ENCODE measurements at places on chromosomes 2 and 18.

DNA sequence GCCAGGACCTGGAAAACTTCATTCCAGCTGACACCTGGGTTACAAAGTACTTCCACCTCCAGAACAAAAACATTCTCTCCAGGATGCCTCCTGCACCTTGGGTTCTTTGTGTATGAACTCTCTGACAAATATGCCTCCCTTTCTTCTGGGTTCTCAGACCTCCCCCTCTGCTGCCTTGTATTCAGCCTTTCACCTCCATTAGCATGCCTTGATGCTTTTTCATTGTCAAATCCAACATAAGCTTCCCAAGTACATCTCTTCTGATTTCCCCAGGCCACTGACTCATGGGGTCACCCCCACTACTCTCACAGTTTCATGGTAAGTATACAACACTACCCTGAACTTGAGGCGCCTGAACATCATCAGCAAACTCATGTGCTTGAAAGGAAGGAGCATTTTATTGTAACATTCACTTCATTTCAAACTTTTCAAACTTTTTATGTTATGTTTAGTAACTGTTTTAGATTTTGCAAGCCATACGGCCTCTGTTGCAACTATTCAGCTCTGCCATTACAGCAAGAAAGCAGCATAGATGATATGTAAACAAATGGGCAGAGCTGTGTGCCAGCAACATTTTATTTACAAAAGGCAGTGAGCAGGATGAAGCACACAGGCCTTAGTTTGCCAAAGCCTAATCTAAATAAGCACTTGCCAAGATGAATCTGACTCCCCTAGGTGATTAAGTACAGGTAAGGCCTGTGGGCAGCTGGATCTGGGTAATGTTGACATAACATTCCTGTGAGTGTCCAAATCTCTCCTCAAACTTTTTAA is 32.5 kb upstream of the MRPS9 start:
- DNase-seq: no peak

GRCh38 chr2:110883406-110883805 is 151.0 kb downstream of the ACOXL start:
- DNase-seq: no peak

- DNase-seq: no peak
Observed at GRCh38 chr2:48696881-48697280, 58.6 kb downstream of the LHCGR start.

DNA sequence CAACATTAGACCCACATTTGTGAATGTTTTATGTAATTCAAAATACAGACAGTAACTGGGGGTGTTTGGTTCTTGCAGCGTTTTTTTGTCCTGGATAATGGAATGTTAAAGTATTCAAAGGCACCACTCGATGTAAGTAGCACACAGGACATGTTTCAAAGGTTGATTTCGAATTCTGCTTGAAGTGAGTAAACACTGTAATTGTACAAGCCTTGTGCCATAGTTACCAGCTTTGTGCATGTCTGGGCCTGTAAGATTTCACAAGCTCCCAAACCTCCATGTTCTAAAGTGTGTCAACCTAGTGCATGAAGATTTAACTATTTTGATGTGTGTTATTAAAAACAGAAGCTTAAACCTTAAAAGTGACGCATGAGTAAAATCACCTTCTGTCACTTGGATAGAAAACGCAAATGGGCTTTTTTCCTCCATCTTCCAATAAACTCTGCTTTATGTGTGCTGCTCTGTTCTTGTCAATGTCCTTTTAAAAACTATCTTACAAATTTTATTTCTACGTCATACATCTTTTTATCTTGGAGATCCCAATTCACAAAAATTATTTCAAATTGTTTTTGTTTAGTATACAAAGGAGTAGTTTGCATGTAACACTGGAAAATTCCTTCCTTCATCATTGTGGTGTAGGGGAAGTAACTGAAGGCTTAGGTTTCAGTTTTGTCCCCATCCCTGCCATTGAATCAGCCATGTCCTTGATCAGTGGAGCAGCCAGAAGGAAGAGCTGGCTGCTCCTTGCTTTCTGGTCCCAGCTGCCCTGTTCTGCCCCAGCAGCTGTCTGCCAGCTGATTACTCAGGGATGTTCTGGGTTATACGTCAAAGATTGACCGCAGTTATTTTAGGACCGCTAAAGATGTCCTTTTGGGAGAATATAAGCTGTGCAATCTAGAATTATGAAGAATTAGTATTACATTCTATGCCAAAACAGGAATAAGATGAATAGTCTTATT is 119.2 kb downstream of the PRKRA start:
- no peak for DNase-seq

GRCh38 chr2:126809340-126809739 is 89.3 kb upstream of the TEX51 start:
- DNase-seq: no peak

- no peak for DNase-seq
Observed at GRCh38 chr18:9597609-9598008, 16.8 kb downstream of the PPP4R1 start.

DNA sequence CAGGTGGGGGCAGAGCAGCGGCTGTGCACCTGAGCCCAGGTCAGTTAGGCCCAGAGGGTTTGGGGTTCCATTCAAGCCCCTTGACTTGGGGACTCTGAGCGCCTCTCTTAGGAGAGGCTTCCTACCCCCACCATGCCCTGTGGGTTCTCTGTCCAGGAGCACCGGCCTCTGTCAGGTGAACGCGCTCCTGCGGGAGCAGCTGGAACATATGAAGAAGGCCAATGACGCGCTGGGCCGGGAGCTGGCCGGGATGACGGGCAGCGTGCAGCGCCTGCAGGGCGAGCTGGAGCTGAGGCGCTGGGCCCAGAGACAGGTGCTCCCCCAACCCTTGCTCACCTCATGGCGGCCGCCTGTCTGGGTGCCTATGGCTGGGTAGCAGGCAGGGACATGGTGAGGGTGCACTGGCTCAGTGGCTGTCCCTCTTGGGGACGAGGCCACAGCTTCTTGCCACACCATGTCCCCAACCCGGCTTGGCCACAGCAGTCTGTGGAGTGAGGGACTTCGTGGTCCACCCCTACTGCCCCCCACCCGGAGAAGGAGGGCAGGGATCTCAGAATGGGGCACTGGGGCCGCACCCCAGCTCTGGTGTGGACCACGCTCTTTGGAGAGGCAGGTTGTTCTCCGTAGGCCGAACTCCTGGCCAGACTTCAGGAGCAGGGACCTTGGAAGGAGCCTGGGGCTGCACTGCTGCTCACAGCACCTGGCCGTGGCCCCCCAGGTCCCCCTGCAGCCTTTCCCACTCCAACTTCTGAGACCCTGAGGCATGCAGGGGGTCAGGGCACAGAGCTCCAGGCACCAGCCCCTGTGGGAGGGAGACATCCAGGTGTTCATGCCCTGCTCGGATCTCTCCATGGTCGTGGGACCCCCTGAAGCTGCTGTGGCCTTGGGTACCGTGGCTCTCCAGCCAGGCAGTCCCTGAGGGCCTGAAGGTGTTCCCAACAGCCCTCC is 19.7 kb downstream of the CROCC2 start:
- no peak for DNase-seq

DNA sequence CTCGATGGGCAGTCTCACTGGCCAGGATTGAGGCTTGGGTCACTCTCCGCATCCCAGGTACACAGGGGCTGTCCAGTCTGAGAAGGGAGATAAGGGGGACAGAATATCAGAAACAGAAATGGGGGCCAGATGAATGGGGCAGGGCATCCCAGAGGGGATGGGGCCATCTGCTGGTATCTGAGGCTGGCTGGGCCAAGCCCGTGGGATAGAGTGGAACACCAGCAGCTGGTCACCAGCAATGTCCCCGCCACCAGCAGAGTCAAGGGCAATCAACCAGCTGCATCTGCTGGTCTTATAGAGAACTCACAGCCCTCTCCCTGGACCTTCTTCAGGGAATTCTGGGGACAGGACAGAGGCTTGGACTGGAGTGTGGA is 128.8 kb upstream of the HAAO start:
- DNase-seq: no peak

DNA sequence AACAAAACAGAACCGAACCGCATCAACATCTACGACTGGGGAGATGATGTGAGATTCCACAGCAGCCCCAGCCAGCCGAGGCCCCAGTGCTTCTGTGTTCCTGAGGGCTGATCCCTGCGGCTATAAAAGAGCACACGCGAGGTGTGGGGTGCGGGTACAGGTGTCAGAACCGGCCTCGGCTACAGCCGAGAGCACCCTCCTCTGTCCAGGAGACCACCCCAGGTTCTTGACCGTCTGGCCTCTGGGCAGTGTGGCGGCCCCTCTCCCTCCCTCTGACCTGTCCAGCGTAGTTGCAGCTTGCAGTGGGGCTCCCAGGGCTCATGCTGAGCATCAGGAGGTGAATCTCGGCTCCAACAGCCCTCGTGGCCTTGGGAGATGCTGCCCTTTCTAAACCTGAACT is 23.7 kb downstream of the RTP5 start:
- no peak for DNase-seq

DNA sequence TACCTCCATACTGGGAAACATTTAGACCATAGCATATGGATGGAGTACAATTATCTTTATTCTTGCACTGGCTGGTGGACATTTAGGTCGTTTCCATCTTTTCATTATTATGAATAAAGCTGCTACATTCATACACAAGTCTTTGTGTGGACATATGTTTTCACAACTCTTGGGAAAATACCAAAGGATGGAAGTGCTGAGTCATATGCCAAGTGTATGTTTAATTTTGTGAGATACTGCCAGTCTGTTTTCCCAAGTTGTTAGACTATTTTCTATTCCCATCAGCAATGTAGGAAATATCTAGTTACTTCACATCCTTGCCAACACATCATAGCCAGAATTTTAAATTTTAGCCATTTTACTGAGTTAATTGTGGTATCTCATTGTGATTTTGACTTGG is 91.5 kb downstream of the GALNT13 start:
- no peak for DNase-seq

GRCh38 chr2:42722320-42723190 is 41.4 kb downstream of the OXER1 start:
- DNase-seq: no peak

GRCh38 chr2:224098481-224099230 is 59.6 kb upstream of the SERPINE2 start:
- no peak for DNase-seq

DNA sequence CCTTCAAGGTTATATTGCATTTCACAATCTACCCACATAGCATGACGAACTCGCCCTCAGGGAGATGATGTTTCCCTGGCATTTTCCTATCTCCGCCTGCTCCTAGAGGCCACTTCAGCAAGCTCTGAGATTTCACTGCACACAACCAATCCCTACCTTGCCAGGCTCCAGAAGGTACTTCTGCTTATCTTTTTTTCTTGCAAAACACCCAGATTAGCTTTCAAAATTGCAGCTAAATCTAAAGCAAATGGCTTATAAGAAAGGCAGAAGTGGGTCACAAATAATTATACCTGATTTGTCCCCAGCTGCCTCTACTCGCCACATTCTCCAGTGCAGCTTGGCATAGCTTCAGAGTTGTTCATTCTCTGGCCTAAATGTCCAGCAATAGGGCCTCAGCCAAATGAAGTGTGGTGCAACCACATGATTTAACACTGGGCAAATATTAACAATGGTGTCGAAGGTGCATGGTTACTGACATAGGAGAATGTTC is 32.4 kb upstream of the MRPL19 start:
- no peak for DNase-seq

GRCh38 chr2:177052471-177052870 is 160.1 kb upstream of the HNRNPA3 start:
- DNase-seq: no peak

DNA sequence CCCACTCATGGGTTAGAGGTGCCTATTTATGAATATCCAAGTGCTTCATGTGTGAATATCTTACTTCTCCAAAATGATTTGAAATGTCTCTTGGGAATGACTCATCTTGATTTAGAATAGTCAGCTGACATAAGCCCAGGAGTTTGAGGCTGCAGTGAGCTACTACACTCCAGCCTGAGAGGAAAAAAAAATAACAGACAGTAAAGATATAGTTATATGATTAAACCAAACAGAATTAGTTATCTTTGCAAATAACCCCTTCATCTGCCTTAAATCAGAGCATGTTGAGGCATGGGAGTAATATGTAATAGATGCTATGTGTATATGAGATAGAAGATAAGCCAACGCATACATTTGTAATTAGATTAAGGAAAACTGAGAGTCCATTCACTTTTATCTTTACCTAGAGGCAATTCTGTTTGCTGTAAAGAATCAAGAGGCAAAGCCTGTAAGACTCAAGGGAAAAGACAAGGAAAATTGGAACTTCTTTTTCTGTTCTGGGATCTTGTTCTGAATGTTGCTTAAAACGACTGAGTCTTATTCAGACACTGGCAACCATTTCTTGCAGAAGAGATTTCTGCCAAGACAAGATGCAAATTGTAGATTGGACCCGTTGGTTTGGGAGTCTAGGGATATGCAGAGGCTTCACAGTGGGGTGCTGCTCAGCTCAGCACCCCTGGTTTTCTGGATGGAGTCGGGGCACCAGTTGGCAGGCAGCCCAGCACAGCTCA is 104.4 kb downstream of the LIPG start:
- DNase-seq: no peak

- DNase-seq: no peak
Observed at GRCh38 chr2:1871171-1871570, 126.9 kb upstream of the PXDN start.

- DNase-seq: no peak
Observed at GRCh38 chr2:48240912-48241311, 289.0 kb upstream of the STON1 start.

DNA sequence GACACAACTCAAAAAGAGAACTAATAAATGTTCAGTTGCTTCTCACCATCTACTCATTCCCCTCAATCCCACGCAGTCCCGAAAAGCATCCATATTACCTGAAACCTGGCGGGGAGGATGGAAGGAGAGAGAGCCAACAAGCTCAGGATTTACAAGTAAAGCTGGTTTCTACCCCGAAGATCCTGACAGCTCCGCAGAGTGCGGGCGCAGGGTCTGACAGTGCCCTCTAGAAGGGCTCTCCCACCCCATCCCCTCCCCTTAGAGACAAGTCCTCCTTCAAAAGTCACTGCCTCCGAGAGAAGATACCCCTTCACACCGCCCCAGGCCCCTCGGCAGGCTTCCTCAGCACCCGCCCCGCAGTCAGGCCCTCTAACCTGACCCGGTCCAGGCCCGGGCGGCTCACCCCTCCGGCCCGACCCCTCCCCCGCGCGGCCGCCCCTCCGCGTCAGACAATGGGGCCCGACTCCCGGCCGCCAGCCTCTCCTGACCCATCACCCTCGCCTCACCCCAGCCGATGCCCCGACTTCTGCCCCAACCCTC is 550 bp downstream of the RAB1A start:
- peak; percentile 28 for DNase-seq

DNA sequence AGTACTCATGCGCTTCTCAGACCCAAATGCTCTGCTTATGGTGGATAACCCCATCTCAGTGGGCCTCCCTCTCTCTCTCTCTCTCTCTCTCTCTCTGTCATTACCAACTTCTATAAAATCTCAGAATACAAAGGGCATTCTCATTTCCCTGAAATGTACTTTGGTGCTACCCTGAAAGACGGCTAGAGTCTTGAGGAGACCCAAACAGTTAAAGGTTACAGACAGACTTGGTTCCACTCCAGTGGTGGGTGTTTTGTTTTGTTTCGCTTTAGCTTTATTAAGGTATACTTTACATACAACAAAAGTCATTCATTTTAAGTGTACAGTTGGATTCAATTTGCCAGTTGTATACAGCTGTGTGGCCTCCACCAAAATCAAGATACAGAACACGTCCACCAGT is 60.9 kb downstream of the BCL11A start:
- DNase-seq: no peak
